ENCODE measurements at places on chromosomes 5 and 9.

DNA sequence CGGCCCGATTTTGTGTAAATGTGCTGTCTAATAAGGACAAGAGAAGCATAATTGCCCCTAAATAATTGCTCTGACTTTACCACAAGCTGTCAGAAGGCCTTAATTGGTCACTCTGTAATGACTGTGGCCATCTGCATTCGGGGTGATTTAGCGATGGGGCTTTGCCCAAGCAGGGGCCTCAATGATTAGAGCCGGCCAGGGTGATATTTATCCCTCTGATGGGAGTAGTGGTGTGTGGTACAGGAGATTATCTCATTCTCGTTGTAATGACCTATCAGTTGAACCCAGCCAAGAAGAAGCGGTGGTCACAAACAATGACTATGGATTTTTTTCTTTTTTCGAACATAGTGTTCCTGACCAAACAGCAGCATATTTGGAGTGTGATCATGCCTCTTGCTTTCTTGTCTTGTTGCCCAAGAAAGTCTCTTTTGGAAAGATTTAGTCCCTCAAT lies 72.0 kb upstream of the SAP30L start:
- DNase-seq = peak; percentile 21

DNA sequence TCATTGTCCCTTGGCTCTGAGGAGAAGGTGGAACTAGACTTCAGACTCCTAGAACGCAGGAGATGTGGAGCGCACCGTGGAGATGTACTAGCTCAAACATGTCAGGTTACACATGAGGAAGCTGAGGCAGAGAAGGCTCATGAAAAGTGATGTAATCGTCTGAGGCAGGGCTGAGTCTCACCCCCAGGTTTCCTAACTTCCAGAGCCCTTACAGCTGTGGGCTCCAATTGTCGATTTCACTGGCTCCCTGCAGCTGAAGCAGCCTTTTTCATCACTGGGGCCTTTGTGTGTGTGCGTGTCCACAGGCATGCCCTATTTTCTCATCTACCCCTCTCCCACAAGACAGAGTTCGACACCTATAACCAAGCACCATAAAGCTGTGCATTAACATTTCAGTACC lies 370.6 kb downstream of the NTRK2 start:
- DNase-seq = no peak

DNA sequence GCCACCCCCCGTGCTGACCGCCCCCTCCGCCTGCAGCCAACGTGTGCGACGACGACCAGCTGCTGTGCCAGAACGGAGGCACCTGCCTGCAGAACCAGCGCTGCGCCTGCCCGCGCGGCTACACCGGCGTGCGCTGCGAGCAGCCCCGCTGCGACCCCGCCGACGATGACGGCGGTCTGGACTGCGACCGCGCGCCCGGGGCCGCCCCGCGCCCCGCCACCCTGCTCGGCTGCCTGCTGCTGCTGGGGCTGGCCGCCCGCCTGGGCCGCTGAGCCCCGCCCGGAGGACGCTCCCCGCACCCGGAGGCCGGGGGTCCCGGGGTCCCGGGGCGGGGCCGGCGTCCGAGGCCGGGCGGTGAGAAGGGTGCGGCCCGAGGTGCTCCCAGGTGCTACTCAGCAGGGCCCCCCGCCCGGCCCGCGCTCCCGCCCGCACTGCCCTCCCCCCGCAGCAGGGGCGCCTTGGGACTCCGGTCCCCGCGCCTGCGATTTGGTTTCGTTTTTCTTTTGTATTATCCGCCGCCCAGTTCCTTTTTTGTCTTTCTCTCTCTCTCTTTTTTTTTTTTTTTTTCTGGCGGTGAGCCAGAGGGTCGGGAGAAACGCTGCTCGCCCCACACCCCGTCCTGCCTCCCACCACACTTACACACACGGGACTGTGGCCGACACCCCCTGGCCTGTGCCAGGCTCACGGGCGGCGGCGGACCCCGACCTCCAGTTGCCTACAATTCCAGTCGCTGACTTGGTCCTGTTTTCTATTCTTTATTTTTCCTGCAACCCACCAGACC lies 80.2 kb downstream of the NTNG2 start:
- no peak for DNase-seq

DNA sequence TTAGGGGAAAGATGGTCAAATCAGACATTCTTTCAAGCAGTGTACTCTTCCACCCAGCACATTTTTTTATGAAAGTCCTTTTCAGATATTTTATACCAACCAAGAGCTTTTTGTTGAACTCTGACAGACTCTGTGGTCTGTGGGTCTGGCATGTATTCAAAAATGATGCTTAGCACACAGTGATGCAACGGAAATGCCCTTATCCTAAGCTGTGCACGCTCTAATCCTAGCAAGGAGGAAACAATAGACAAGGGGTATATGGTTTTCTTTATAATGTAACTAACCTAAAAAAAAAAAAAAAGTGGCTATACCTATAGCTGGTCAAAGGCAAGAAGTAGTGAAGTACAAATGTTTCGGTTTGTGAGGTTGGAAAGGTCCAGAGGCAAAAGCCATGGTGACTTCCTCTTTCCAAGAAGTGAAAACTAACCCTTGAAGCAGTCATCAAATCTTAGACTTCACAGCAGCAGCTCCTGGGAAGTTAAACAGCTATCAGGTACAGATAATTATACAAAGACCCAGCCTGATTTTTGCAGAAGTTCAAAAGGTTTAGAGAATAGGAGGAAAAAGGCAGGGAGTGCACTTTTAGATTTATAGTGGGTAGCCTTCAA lies 82.5 kb downstream of the SEMA6A start:
- peak; percentile 94 for DNase-seq

DNA sequence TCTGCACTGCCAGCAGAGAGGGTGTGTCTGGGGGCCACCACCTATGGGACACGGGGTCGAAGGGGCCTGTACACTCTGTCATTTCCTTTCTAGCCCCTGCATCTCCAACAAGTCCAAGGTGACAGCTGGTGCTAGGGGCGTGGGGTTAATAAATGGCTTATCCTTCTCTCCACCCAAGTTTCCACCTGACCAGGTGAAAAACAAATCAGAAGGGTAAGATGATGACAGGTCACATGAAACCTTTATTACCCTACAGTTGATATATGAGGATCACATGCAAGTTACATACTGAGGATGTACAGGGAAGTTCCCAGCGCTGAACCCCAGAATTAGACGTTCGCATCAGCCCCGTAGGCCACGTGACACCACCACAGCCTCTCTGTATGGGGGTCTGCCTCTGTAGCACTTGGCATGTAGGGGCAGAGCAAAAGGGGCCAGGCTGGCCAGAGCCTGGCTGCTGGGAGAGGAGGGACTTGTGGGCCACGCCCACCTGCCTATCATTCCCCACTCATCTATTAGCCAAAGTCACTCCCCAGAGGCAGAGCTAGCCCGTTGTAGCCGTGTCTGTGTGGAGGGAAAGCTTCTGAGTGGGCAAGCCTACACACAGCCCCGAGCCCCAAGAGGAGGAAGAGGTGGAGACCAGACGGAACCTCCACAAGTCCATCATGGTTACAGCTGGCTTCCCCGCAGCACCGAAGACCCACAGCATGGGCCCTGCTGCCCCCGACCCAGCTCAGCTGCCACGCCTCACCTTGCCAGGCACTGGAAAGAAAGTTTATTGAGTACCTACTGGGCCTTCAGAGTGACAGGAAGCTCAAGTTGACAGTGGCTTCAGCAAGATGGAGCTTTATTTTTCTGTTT lies 2.2 kb downstream of the TMEM141 start:
- no peak for DNase-seq

DNA sequence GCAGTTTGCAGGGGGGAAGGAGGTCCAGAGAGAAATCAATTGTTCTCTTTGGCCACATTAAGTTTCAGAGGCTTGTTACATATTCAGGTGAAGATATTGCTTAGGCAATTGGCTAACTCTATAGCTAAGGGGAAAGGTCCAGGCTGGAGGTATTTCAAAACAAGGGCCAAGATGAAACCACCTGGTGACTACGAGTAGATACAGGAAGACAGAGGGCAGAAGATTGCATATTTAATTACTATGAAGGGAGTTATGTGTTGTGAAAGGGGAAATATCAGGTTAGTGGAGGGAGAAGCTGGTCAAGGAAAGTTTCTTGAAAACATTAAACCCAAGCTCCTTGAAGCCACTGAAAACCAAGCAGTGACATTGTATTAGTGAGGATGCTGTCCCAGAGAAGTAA lies 1.9 kb upstream of the RAD23B start:
- no peak for DNase-seq

GRCh38 chr9:85640425-85640824 lies 101.3 kb downstream of the AGTPBP1 start:
- DNase-seq = no peak

- peak; percentile 77 for DNase-seq
Measured at GRCh38 chr5:8905021-8905420, 640.9 kb downstream of the SEMA5A start.

GRCh38 chr5:14510156-14510734 lies 71.3 kb upstream of the OTULINL start:
- DNase-seq = peak; percentile 60

DNA sequence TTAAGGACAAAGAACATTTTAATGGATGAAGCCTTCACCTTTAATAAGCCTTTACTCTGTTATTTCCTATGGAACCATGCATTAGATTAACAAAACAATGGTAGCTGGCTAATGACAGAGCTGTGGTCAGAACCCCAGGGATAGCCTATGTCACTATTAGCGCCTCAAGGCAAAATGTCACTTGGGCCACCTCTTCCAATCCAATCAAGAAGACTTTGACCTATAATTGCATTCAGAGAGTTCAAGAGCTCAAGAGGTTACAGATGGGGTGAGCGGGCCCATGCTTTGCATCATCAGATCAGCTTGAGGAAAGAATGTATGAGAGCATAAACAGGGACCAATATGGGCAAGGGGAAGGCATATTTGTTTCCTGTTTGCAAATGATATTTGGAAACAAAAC lies 425.1 kb downstream of the ARHGEF28 start:
- DNase-seq = no peak

- no peak for DNase-seq
Measured at GRCh38 chr5:65185468-65185867, 296.3 kb downstream of the ADAMTS6 start.

Data from fibroblast of mammary gland (primary cell).